ENCODE measurements at places on chromosomes 3 and 15.

- no peak for DNase-seq
These were observed 114.3 kb downstream of the STAC start for GRCh38 chr3:36494461-36495109.

- DNase-seq = no peak
These were observed 21.0 kb downstream of the SEC61A1 start for GRCh38 chr3:128073185-128073725.

DNA sequence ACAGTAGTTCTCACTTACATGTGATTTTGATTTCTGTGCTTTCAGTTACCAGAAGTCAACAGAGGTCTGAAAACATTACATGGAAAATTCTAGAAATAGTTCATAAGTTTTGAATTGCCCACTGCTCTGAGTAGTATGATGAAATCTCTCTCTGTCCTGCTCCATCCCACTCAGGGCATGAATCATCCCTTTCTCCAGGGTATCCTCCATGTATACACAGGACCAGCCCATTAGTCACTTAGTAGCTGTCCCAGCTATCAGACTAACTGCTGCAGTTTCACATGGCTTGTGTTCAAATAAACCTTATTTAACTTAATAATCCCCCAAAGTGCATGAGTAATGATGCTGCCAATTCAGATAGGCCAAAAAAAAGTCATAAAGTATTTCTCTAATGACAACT lies 38.6 kb downstream of the EPHA3 start:
- no peak for DNase-seq

DNA sequence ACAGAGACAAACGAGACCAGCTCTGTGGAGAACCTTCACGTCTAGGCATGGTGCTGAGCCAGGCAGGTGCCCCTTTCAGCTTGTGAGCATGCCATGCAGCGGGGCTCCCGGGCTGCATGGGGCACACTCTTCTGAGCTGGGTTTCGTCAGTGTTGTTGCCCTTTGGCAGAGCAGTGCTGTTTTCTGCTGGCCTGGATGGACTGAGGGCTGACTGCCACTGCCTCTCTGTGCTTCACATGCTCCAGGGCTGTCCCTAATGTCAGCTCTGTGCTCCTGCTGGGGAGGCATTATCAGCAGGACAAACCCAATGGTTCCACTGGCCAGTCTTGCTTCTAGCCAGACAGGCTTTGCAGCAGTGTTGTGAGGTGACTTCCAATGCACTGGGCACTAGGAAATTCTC lies 9.5 kb downstream of the GASK1A start:
- DNase-seq = no peak

GRCh38 chr3:150933473-150933995 lies 28.3 kb upstream of the MINDY4B start:
- DNase-seq = no peak

DNA sequence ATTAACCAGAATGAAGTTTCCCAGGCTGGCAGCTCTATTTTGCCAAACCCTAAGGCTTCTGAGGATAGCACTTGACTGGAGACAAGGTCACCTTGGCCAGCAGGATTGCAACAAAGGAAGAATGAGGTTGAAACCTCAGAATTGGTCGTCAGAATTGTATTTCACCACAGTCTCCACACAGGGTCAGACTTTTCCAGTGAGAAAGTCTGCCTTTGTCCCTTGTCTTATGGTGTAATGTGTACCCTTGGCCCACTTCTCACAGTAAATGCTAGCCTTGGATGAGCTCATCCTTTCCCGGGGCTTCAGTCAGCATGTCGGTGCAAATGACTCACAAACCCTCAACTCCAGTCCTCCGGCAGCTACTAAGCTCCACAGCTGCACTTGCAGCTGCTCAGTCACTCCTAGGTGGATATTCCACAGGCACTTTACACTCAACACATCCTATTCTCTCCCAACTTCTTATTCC lies 19.7 kb downstream of the SSR3 start:
- DNase-seq = peak; percentile 18

GRCh38 chr3:191982481-191982880 lies 521.5 kb downstream of the PYDC2 start:
- no peak for DNase-seq

DNA sequence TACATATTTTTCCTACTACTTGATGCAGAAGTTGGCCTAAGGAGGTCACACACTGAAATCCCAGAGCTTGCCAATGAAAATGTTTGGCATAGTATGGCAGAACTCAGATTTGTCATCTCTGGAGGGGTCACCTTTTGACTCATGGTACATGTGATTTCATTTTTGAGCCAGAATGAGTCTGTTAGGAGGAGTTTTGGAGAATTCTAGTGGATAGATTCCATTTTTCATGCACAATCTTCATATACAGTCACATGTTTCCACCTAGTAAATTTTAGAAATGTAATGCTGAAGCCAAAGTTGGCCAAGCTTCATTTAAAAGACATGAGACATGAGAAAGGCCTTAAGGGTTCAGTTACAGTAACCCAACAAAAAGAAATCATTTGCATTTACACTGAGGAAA lies 97.8 kb upstream of the IGSF10 start:
- DNase-seq = no peak

DNA sequence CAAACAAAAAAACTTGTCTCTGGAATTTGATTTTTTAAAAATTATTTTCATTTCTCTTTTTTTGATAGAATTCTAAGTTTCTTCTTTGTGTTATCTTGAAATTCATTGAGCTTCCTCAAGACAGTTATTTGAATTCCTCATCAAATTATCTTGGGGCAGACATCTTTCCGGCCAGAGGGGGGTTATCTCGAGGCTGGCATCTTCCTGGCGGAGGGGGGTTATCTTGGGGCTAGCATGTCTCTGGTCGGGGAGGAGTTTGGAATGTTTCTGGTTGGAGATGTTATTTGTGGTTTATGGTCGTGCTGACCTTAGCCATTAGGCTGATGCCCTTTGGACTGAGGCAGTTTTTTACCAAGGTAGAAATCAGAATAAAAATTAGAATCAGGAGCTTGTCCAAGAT lies 15.9 kb upstream of the TUBGCP5 start:
- DNase-seq = no peak

DNA sequence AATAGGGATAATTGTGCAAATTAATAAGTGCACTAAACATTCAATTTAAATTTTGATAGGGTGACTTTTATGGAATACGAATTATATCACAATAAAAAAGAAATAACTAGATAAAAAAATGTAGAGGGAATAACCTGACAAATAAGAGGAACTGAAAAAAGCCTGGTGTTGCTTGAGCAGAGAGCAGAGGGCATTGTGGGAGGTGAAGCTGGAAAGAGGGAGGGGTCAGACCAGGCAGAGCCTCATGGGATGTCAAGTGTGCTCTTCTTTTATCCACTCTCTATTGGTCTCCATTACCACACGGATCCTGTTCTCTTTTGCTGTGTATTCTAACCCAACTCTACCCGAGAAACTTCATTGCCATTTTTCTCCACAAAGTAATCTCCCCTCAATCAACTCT lies 264.0 kb upstream of the CRBN start:
- DNase-seq = no peak

DNA sequence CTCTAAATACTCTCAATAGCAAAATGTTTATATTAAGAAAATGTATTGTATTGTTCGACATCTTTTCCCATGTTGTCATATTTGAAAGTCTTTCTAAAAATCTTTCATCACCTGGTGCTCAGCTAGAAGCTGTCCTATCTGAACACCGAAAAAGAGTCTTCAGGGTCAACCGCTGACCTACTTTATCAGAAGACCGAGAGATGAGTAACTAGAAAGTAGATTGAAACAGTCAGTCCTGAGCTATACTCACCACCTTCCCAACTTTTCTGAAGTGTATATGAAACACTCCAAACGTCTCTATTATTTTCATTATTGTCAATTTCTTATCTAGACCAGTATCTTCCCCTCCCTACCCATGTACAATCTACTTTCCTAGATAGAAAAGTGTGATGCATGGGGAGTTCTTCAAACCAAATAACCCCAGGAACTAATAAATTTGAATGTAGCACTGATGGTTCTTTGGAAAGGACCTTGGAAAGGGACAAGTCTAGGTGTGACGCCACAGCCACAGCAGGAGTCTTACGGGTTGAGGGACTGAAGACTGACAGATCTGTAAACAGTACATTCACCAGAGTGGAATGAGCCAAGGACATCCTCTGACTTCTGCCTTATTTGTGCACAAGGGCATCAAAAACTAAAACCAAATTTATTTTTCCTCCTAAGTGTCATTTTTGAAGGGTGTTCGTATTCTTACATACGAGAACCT lies 58.6 kb downstream of the TMOD3 start:
- DNase-seq = no peak

DNA sequence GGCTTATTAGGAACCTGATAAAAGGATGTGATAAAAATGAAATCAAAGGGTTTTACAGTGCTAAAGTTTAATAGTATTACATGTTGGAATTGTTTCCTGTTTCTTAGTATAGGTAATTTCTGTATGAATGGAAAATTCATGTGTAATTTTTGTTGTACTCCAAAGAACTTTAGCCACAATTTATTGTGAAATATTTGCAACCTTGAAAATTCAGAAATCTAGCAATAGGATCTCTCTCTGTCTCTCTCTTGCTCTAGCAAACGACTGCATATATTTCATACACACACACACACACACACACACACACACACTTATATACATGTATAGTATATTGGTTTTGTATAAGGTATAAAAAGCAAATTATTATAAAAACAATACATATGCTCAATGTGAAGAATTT lies 59.6 kb downstream of the PIAS1 start:
- no peak for DNase-seq

DNA sequence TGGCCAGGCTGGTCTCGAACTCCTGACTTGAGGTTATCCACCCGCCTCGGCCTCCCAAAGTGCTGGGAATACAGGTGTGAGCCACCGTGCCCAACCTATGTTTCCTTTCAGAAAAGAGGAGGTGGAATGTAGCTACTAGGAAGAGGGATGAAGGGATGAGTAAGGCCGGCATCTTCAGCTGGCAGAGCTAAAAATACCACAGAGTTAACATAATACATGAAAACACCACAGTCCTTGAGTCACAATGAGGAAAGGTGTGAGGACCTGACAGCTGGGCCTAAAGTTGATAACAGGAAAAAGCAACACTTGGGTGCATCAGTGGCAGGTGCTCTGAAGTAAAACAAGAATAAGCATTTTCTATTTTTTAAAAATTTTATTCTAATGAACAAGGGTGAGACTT lies 392.2 kb downstream of the DIPK2A start:
- DNase-seq = no peak

DNA sequence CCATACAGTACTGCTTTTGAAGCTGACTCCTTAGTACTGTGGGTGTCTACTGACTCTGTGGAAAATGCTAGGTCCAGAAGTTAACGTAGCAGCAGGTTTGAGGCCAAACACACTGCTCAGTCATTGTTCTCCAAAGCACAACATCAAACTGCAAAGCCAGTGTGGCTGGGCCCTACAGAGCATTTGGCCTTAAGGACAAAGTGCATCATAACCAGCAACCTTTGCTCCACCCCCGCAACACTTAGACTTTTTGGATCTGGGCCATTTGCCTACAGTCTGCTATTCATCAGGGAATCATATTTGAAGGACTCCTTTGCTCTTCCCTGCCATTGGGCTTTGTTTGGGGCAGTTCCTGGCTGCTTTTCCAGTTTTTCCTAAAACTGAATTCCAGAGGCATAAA lies 43.1 kb upstream of the ARL6 start:
- DNase-seq = no peak

DNA sequence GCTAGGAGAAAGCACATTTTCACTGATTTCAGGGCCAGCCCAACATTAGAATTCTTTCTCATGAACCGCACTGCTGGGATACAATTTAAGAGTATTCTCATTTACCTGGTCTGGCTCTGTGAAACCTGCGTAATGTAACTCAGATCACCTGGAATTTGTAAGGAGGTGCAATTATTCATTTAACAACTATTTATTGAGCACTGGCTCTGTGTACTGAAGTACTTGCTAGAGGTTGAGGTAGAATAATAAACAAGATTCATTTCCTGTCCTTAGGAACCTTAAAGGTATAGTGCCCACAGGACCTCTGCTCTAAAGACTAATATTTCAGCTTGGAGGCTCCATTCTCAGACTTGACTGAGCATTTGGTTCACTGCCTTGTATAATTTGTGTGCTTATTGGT lies 242.2 kb upstream of the ZPLD1 start:
- no peak for DNase-seq

DNA sequence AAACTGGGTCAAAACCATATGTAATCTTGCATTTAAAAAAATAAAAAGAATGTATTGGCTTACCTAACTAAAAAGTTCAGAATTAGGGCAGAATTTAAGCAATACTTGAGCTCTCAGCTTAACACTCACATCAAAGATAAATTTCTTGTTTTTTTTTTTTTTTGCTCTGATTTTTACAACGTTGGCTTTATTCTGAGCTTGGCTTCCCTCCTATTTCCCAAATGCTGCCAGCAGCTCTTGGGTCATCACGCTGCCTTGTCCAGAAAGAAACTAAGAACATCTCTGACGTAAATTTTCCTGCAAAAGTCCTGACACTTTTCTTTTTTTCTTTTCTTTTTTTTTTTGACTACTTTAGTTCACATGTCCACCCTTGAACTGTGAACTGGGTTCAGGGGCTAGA lies 150.6 kb upstream of the TGFBR2 start:
- no peak for DNase-seq

DNA sequence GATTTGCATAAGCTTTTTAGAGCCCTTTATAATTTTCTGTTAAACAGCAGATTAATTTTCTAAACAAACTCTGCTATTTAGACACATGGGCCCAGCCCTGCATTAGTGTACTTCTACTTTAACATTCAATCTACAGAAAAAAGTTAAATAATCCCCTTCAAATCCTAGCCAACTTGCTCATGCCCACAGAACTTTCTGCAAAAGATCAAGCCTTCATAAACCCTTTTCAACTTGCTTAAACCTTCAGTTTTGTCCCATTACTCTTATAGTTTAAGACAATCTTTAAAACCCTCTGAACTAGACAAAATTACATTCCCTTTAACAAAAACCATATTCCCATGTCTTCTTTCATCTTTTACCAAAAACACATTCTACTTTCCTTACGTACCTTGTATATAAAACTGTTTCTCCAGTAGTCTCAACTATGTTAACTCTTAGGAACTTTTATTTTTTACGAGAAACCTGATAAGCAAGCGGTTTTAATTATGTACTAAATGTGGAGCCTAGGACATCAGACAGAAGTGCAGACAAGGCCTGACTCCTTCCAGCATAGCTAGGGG lies 25.2 kb upstream of the ADGRG7 start:
- no peak for DNase-seq

GRCh38 chr3:142148044-142148791 lies 1.1 kb downstream of the TFDP2 start:
- no peak for DNase-seq

DNA sequence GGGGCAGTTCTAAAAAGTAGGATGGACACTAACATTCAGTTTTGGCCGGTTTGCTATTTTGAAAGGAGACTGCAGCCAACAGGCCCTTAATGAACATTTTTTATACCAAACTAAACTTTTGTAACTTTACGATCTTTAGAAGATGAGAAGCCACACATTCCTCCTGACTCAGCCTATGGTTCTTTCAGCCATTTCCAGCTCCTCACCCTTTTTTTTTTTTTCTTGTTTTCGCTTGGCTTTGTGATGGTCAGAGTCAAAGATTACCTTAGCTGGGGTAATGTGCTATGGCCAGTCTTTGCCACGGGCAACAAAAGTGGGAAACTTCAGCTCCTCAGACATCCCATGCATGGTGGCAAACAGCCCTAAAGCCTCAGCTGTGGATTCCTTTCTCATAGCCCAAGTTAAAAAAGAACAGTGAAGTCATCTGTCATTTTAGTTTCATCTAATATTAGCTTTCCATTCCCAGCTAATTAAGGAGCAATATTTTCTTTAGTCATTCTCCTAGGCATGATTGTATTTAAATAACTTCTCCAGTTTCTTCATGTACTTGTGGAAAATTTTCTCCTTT lies 368.7 kb downstream of the MFSD1 start:
- no peak for DNase-seq
